Immature natural killer cell (primary cell): ENCODE measurements at places on chromosomes 13 and 19. TPM values are rescaled to one million over a fixed set of nuclear protein-coding genes. Genes with fewer than 3 reads are reported as not detected.

ATP12A gene
- not detected for polyA plus RNA-seq

FLT3LG gene
- polyA plus RNA-seq = 36.6 TPM

DLEU7 gene
- not detected for polyA plus RNA-seq

GNG8 gene
- not detected for polyA plus RNA-seq

PSG3 gene
- polyA plus RNA-seq = not detected

CGB3 gene
- polyA plus RNA-seq = not detected

HSD11B1L gene
- polyA plus RNA-seq = 2.0 TPM

NAT14 gene
- polyA plus RNA-seq = not detected

DNA sequence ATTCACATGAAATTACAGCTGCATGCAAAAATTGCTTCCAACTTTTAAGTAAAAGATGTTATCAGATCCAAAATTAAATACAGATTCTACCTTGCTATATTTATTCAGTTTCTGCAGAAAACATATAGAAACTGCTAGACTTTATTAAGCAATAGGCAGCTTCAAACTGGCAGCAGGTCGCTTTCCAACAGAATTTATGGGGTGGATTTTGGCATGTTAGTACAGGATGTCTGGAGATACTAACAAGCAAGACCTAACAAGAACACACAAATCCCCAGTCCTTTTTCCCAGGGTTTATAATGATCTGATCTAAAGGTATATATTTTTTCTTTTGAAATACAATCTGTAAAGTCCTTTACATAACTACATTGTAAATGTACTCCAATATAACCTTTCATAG, 27.5 kb downstream of the TBC1D4 start:
- DNase-seq = no peak

- peak; percentile 94 for DNase-seq
These were observed at the start of gene ZNF528 for GRCh38 chr19:52397310-52398080. Gene ZNF528 (plus strand): TSS chr19:52397849. CDS start chr19:52402014, 4,165 bp downstream.

- peak; percentile 18 for DNase-seq
These were observed 26.6 kb downstream of the SLAIN1 start for GRCh38 chr13:77724092-77724491.

DNA sequence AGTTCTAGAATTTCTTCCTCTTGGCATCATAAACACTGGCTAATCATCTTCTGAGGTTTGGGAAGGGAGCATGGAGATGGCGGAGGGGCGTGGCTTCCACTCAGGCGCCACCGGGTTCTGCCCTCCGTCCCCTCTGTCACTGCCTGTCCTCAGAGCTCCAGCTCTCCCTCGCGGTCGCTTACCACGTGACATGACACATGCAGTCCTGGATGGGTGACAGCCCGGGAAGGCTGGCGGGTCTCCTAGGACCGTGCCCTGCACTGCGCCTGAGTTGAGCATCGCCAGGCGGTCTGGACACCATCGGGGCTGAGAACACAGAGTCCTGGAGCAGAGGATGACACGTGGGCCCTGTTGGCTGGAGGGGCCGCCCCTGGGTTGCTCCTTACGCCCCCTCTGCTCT, 123.3 kb downstream of the RAB20 start:
- DNase-seq = no peak

GRCh38 chr13:76527041-76527440, 359.2 kb downstream of the KCTD12 start:
- no peak for DNase-seq

DNA sequence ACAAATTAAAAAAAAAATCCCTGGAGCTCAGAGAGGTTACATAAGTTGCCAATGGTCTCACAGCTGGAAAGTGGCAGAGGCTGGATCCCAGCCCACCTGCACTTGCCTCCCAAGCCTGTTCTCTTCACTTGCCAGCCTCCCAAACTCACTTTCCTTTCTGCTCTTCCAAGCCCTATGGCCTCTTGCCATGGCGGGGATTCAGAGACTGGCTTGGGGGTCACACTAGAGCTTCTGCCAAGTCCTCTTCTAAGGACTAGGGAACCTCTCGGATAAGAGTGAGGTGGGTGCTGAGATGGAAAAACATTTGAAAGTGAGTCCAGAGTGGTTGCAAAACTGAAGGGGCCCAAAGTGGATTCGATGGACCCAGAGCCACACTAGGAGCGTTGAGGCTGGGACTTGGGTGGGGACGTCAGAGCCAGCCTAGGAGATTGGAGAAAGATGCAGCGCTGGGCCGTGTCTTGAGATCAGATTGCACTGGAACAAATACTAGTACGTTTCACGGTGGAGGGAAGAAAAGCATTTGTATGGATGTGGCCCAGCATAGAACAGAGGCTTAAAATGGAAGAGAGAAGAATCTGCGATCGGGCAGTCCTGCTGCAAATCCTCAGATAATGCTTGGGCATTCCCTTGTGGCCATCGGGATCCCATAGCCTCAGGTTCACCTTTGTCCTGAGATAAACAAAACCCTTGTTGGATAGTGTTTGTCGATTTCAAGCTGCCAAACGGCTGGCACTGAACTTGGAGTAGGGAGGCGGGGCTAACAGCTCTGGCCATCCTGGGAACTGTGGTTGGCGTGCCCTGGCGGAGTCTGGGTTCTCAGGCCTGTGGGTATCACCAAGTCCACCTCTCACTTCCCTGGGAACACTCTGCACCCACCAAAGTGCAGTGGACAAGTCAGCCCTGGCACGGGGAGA, 84.8 kb downstream of the ING1 start:
- DNase-seq = no peak

DNA sequence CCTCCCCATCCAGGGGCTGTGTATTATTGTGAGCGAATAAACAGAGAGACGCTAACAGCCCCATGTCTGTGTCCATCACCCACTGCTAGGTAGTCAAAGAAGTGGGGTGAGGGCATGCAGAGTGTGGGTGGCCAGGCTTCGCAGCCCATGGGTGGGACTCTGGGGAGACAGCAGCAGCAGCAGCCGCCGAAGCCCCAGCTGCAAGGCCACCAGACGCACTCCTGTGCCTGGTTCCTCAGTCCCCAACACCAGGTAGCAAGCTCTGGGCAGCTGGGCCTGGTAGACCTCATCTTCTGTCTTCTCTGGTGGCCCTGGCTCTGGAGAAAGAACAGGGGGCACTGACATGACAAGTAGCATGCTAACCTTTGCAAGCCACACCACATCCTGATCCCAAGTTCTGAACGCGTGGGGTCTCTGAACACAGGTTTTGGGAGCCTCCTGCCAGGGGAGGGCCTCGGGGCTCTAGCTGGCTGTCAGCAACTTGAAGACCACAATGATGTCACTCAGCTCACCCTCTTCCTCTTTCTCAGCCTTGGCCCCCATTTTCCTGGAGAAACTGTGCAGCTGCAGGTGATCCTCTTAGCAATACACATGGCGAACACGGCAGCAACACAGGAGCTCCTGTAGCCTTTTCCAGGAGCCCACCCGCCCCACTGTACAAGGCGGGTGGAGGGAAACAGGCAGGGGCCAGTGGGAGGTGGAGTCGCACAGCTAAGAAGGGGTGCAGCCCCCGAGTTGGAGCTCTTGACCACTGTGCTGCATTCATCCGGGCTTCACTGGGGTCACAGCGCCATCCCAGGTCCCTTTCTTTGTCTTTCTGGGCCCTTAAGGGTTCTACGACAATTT, 5.8 kb downstream of the FUZ start:
- DNase-seq = no peak

DNA sequence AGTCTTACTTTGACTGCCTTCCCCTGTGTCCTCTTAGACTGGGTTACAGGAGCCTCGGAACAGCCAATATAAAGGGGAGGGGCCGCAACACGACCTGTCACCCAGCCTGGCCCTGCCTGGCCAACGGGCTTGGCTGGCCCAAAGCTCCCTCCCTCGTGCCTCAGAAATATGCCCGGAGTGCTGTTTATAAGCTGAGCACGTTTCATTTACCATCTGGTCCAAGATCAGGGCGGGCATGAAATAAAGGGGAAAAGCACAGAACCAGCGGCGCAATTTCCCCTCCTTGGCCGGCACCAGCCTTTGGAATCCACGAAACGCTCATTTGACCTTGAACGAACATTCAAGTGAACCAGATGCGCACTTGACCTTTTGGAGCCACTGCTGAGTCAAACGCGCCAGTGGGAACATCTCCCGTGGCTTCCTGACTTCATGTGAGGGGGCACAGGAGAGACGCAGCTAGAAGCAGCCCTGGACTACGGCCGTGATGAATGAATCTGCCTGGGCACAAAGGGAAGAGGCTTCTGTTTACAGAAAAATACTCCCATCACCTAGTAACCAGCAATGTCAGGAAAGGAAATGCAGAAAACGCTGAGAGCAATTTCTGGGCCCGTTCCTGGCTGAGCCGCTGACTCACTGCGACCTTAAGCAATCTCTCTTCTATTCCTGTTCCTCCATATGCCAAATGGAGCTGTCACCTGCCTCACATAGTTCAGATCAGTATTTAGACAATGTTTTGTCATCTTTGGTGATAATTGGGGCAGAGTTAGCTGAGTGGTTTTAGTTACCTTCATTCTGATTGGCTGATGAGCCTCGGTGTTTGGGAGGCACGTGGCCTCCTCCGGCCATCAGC, 53.3 kb downstream of the RFX2 start:
- DNase-seq = no peak

DNA sequence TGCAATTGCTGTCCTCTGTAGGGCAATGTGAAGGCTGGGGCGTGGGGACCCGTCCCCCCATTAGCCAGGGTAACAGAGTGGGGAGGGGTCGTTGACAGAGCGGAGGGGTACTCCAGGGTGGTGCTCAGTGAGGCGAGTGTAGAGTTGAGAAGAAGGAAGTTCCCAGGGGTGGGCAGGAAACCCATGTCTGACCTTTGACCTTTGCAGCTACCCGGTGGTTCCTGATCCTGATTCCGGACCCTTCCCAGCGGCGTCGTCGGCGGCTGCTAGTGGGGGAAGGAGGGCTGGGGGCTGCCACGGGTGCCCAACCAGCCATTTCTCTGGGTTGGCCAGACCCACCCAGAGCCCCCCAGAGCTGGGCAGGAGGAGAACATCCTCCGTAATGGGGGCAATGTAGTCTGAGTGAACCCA, 2.1 kb upstream of the PLVAP start:
- DNase-seq = no peak

- DNase-seq = no peak
These were observed 19.1 kb downstream of the CSNK1G2 start for GRCh38 chr19:1959928-1960589.

DNA sequence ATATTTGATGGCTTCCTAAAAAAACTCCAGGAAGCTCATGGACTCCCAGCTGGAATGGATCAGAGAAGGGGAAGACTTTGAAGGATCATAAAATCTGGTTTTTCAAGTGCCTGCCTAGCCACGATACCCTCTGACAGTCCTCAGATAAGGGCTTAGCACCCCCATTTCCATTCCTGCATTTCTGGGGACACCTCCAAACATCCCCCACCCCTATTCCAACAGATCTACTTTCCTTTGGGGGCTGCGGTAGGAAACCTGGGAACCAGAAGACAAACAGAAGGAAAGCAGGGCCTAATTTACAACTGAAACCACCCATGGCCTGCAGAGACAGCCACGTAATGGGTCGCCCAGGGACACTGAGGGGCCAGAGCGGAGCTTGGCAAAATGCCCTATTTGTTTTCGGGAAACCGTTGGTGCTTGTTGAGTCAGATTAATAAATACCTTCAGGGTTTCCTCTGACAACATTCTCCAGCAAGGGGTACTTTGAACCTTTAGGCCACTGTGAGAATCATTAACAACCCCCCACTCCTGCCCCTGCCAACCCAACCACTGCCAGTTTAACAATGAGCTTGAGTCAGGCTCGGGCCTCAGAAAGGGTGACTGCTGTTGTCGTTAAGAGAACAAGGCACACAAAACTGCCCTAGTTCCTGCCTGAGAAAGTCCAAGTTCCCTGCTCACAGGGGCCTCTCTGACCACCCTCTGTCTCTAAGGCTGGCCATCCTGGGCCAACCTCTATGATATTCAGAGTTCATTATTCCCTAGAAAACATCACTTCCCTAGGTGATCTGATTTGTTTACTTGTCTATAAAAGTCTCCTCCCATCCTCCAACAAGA, 23.5 kb downstream of the RHPN2 start:
- no peak for DNase-seq

DNA sequence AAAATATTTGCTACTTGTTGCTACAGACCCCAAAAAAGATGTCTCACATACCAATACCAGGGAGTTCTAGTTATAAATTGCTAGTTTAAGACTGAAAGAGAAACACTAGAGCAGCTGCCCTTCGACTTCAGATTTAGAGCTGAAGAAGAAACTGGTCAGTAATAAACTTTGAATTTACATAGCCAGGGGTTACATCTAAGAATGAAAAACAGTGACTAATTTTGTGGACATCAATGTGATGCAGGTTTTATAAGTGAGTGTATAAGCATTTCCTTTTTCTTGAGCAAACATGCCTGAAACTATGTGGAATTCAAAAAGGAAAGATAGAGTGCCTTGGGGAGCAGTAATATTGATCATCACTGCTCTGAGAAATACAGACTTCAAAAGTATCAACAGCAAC, 724.9 kb upstream of the MIR17HG start:
- no peak for DNase-seq

GRCh38 chr19:46481947-46482346, 10.6 kb upstream of the PNMA8A start:
- DNase-seq = no peak

DNA sequence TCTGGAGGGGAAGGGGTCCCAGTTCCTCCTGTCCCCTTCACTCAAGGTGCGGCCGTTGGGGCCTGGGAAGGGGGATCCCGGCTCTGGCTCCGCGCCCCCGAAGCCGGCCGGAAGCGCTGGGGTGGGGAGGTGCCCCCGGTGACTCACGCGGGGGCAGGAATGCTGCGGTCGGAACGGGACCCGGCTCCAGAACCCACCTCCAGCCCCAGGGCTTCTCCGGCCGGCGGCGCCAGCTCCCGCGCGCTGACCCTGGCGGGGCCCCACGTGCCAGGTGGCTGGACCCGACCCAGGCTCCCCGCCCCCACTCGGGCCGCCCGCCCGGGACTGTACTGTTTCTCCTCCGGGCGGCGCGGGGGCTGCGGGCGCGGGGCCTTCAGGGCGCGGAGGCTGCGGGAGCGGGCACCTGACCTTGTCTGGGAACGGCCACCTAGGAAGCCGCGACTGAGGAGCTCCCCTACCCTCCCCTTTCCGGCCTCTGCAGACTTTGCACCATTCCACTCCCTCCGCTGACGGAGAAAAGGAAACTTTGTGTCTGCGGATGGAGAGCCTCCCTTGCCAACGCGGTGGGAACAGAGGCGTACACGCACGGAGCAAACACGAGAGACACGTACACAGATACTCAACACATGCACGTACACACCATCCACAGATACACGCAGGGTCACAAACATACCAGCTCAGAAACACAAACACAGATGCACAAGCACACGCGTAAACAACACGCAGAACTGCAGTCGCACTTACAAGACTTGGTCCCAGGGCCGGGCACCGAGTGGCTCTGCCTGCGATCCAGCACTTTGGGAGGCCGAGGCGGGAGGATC, 7.2 kb downstream of the AXL start:
- peak; percentile 21 for DNase-seq

DNA sequence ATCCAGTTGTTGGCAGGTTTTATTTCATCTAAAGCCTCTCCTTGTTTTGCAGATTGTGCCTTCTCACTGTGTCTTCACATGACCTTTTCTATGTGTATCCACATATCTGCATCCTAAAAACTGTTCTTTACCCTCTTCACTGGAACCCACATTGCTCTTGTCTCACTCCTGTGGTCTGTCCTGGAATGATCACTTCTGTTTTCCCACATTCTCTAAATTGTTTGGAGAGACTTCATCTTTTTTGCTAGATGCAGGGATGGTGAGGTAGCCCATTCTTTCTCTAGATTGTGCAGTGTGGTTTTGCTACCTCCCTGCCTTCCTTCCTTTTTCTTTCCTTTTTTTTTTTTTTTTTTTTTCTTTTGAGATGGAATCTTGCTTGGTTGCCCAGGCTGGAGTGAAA, 608.6 kb upstream of the MIR17HG start:
- no peak for DNase-seq
